Renal cortex interstitium (tissue), 15 donors: ENCODE measurements at places on chromosomes 1 and 21. TPM values are rescaled to one million over a fixed set of nuclear protein-coding genes. Genes with fewer than 3 reads are reported as not detected.

GRCh38 chr1:78055565-78056132 is 9.9 kb downstream of the GIPC2 start:
- DNase-seq = no peak

GRCh38 chr21:20943561-20943997 is 54.6 kb upstream of the NCAM2 start:
- DNase-seq = no peak

DNA sequence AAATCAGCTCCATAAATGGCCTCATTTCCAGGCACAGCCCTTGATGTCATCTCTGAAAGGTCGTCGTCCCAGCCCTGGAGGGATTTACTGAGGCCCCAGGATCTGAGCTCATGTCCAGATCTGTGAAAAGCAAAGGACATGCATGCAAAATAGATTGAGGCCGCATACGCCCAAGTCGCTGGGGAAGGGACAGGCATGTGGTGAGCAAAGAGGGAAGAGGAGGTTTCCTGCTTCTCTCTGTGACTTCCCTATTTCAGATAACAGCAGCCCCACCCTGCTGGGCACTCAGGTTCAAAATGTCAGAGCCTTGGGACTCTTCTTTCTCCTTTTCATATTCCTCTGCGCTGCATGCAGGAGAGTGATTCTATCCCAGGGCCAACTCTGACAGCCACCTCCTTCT is 197.2 kb downstream of the ADSS2 start:
- no peak for DNase-seq

DNA sequence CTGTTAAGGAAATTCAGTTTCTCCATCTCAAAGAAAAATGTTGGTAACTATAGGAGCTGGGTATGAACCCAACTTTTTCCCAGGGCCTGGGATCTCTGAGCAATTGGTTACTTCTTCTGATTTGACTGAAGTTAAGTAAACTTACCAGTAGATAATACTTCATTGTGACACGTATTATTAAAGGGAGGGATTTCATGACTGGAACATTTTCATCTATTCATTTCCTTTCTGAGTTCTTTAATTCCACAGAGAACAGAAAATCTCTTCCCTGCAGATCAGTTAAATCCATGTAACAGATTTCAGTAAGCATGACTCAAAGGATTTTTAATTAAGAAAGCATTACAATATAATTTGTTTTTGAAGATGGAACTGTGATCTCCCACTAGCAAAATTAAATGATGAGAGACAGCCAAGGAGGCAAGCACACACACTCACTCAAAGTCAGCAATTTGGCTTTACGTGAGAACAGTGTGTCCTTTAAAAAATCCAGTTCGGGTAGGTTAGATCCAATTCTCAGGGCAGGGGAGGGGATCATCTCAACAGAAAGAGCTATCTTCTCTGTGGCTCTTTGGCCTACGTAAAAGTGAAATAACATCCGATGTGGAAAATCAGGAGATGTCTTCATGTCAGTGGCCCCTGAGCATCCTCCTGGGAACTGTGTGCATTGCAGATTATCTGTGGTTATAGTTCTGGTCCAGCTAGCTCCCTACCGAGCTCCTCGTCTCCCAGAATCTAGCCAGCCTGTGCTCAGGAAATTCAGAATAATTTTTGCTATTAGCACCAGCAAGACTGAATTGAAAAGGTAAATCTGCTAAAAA is 10.8 kb upstream of the MYOC start:
- DNase-seq = no peak

Gene S100A1
- polyA plus RNA-seq = 23.3 TPM

Gene UTS2
- polyA plus RNA-seq = not detected
